ENCODE measurements at places on chromosomes 3 and 15.

DNA sequence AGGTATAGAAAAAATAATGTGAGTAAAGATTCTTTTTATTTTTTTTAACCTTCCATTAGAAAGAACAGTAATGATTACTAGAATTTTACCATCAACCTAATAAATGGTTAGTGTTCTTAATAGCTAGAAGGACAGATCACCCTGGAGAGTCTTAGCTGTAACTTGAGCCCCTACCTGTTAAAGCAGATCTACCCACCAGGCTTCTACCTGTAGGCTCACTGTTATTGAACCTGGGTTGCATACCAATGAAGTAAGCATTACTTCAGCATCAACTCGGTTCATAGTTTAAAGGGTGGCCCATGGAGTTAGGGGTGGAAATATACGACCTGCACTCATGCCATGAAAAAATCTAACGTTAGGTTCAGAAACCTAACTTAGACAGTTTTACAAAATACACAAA is 280.4 kb downstream of the BBX start:
- H3K4me1 ChIP-seq: no peaks in the 10 kb centered on the region
- no peak for DNase-seq
- peaks cover 25% of the 10 kb centered on the region for H3K36me3 ChIP-seq
- H3K27me3 ChIP-seq: no peaks in the 10 kb centered on the region
- no peak overlapping the region for H3K4me3 ChIP-seq

GRCh38 chr3:31873254-31873820 is 107.7 kb downstream of the OSBPL10 start:
- no peak for DNase-seq
- no peak overlapping the region for H3K4me3 ChIP-seq
- H3K36me3 ChIP-seq: peaks cover 2% of the 10 kb centered on the region
- no peak overlapping the region for H3K27ac ChIP-seq
- no peaks in the 10 kb centered on the region for H3K4me1 ChIP-seq

- H3K4me3 ChIP-seq: no peak overlapping the region
- H3K27me3 ChIP-seq: no peaks in the 10 kb centered on the region
- no peaks in the 10 kb centered on the region for H3K36me3 ChIP-seq
- H3K27ac ChIP-seq: no peak overlapping the region
- no peaks in the 10 kb centered on the region for H3K4me1 ChIP-seq
These were observed 631.9 kb downstream of the RBMS3 start for GRCh38 chr3:29912600-29913288.

- H3K4me3 ChIP-seq: no peak overlapping the region
- H3K4me1 ChIP-seq: no peaks in the 10 kb centered on the region
- DNase-seq: no peak
These were observed 204.1 kb upstream of the ZBTB20 start for GRCh38 chr3:115351193-115351592.

- DNase-seq: no peak
- no peak overlapping the region for H3K4me3 ChIP-seq
- no peak overlapping the region for H3K27ac ChIP-seq
- H3K36me3 ChIP-seq: no peaks in the 10 kb centered on the region
- peaks cover 8% of the 10 kb centered on the region for H3K4me1 ChIP-seq
- no peaks in the 10 kb centered on the region for H3K27me3 ChIP-seq
These were observed 9.5 kb downstream of the ITGB5 start for GRCh38 chr3:124877674-124878073.

- no peak overlapping the region for H3K4me3 ChIP-seq
- no peak overlapping the region for H3K27ac ChIP-seq
- no peak for DNase-seq
- no peaks in the 10 kb centered on the region for H3K27me3 ChIP-seq
- H3K4me1 ChIP-seq: no peaks in the 10 kb centered on the region
These were observed 90.4 kb downstream of the CACNA2D3 start for GRCh38 chr3:54212723-54213122.

GRCh38 chr15:27638958-27639357 is 460.2 kb downstream of the OCA2 start:
- no peak for DNase-seq
- H3K4me3 ChIP-seq: no peak overlapping the region
- no peaks in the 10 kb centered on the region for H3K4me1 ChIP-seq
- H3K27ac ChIP-seq: no peak overlapping the region
- H3K36me3 ChIP-seq: no peaks in the 10 kb centered on the region

- DNase-seq: no peak
- H3K27me3 ChIP-seq: no peaks in the 10 kb centered on the region
- no peaks in the 10 kb centered on the region for H3K36me3 ChIP-seq
- H3K4me3 ChIP-seq: no peak overlapping the region
These were observed 471.2 kb upstream of the UBE2E2 start for GRCh38 chr3:22731901-22732300.

- H3K27ac ChIP-seq: no peak overlapping the region
- no peaks in the 10 kb centered on the region for H3K27me3 ChIP-seq
- DNase-seq: peak; percentile 31
- H3K4me3 ChIP-seq: no peak overlapping the region
- H3K36me3 ChIP-seq: peaks cover 14% of the 10 kb centered on the region
- peaks cover 12% of the 10 kb centered on the region for H3K4me1 ChIP-seq
These were observed 6.3 kb downstream of the MTMR10 start for GRCh38 chr15:30985081-30985531.

DNA sequence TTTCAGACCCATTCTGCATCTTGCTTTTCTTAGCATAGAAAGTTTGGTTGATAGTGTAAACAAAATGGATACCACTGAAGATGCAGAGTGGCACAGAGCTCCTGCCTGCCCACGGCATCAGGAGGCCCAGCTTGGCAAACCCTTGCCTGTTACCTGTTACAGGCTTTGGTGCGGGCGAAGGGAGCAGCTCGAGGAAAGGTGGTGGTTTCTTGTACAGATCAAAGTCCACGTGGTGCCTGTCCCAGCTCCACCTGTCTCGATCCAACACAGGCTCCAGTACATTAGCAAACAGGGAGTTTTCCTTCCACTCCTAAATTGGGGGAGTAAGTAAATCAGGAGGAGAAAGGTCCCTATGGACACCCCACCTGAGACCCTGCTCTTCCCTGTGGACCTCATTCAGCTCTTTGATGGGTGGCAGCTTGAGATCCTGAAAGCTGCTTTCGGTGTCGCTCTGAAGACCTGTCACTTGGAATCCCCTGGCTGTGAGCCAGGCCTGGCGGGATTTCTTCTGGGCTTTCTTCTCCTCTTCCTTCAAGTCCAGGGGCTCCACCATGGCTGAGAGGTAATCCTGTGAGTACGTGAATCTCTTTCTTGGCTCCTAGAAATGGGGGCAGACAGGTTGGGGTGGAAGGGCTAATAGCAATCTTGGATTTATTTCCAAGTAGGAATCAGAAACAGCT is 35.7 kb downstream of the ACAD9 start:
- DNase-seq: no peak
- no peaks in the 10 kb centered on the region for H3K27me3 ChIP-seq

DNA sequence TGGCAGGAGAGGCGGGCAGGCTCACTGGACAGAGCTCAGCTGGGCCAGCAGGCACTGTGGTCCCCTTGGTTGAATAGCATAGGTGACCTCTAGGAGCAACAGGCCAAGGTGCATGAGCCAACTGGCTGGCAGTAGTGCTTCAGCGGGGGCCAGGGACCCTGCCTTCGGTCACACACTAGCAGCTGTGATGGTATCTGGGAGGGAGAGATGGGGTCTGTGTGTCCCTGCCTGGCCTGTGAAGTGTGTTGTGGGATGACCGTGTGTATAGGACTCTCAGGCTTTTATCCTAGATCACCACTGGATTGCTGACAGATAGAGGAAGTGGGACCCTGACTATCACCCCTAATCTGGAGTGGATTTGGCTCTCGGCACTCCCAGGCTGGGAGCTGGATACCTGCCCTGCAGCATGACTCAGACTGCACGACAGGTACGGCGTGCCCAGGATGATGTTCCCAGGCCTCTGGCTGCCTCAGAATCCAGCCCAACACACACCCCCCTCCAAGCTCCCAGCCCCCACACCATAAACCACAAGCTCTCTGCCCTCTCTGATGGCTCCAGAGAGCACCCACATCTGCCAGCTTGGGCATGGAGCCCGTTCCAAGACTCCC is 7.8 kb downstream of the RPS17 start:
- H3K4me1 ChIP-seq: no peaks in the 10 kb centered on the region
- no peak overlapping the region for H3K4me3 ChIP-seq
- no peak overlapping the region for H3K27ac ChIP-seq
- H3K27me3 ChIP-seq: no peaks in the 10 kb centered on the region
- DNase-seq: no peak
- H3K36me3 ChIP-seq: peaks cover 33% of the 10 kb centered on the region

GRCh38 chr3:141093971-141094684 is 43.0 kb downstream of the SPSB4 start:
- no peaks in the 10 kb centered on the region for H3K27me3 ChIP-seq
- H3K27ac ChIP-seq: no peak overlapping the region
- no peak for DNase-seq
- H3K36me3 ChIP-seq: no peaks in the 10 kb centered on the region
- no peak overlapping the region for H3K4me3 ChIP-seq
- H3K4me1 ChIP-seq: no peaks in the 10 kb centered on the region

DNA sequence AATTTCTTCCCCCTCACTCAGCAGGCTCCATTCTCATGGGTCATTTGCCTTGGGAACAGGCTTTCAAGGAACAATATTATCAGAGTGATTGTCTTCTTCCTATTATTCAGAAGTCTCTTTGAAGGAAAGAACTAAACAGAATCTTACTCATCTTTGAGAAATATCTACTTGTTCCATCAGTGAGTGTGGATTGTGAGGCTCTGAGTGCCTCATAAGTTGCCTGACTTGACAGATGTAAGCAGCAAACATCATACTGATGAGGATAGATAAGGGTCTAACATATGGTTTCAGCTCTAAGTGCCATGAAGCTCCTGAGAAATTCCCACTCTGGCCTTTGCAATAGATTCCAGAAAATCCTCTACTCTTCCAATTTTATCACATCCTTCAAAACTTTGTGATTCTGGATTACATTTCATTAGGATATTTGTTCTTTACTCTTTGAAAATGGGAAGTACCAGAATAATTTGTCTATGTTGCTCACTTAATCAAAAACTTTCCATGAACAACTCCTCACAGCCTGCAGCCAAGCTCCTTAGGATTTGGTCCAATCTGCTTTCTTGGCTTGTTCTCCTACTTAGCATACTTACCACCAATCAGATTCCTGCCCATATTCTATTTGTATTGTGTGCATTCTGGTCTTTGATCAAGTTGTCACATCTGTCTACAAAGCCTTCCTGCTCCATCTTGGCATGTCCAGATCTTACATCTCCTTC is 120.1 kb downstream of the RPL22L1 start:
- no peaks in the 10 kb centered on the region for H3K27me3 ChIP-seq
- H3K36me3 ChIP-seq: no peaks in the 10 kb centered on the region
- no peak overlapping the region for H3K4me3 ChIP-seq
- no peak overlapping the region for H3K27ac ChIP-seq

- H3K27ac ChIP-seq: no peak overlapping the region
- no peaks in the 10 kb centered on the region for H3K36me3 ChIP-seq
- H3K4me3 ChIP-seq: no peak overlapping the region
- no peaks in the 10 kb centered on the region for H3K27me3 ChIP-seq
- no peak for DNase-seq
These were observed 31.9 kb downstream of the AGTR1 start for GRCh38 chr3:148729476-148730055.

- no peak overlapping the region for H3K4me3 ChIP-seq
- DNase-seq: no peak
- H3K27ac ChIP-seq: no peak overlapping the region
- H3K27me3 ChIP-seq: no peaks in the 10 kb centered on the region
- H3K36me3 ChIP-seq: no peaks in the 10 kb centered on the region
- no peaks in the 10 kb centered on the region for H3K4me1 ChIP-seq
These were observed 378.5 kb upstream of the SEMA6D start for GRCh38 chr15:47338771-47339170.

DNA sequence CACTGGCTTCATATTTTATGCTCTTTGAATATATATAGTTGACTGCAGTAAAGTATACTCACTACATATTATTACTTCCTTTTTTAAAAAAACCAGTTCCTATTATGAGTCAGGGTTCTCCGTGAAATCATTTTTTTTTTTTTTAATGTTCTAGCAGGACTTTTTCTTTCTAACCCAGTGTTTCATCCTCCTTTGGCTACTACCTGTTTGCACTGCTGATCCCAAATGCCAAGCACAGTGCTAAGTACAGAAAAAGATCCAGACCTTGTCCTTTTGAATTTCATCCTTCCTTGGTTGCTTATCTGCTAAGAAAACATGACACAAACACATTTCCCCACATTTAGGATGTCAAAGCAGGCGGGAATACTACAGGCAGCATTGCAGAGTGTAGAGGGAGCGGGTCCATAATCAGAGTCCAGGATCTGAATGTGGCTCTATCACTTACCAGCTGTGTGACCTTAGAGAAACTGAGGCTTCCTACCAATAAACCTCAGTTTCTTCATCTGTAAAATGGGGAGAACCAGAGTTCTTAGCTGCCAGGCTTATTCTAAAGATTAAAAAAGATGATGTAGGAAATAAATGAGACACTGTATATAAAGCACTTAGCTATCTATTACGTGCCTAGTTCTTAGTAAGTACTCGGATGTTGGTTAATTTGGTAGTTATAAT is 37.2 kb upstream of the ANPEP start:
- peak; percentile 66 for DNase-seq
- peak overlapping the region; percentile 79 for H3K27ac ChIP-seq
- no peaks in the 10 kb centered on the region for H3K36me3 ChIP-seq
- H3K4me1 ChIP-seq: peaks cover 43% of the 10 kb centered on the region

GRCh38 chr3:166785876-166786275 is 594.2 kb downstream of the ZBBX start:
- H3K4me3 ChIP-seq: no peak overlapping the region
- no peaks in the 10 kb centered on the region for H3K27me3 ChIP-seq
- DNase-seq: no peak
- no peaks in the 10 kb centered on the region for H3K4me1 ChIP-seq
- no peaks in the 10 kb centered on the region for H3K36me3 ChIP-seq

DNA sequence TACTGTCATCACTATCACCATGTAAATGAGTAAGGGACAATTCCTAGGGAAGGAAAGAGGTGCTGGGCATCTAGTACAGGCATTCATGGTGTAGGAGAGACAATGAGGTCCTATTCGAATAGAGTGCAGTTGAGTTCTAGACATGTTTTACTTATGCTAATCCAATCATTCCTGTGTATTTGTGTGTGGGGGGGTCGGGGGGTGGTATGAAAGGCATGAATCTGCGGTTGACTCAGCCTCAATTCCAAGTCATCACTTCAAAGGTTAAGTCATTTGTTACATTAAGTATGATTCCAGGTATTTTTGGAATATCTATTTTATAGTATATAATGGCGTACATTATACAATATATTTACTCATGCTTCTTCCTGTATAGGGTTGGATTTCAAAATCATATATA is 163.1 kb upstream of the GALNT15 start:
- no peak for DNase-seq
- no peaks in the 10 kb centered on the region for H3K4me1 ChIP-seq
- H3K27ac ChIP-seq: no peak overlapping the region
- no peak overlapping the region for H3K4me3 ChIP-seq
- H3K27me3 ChIP-seq: no peaks in the 10 kb centered on the region

GRCh38 chr3:117263270-117263669 is 553.7 kb downstream of the TUSC7 start:
- H3K4me1 ChIP-seq: peaks cover 19% of the 10 kb centered on the region
- no peaks in the 10 kb centered on the region for H3K36me3 ChIP-seq
- no peak overlapping the region for H3K4me3 ChIP-seq
- no peak overlapping the region for H3K27ac ChIP-seq
- H3K27me3 ChIP-seq: no peaks in the 10 kb centered on the region

All from small intestine (tissue), 16 donors.